HFFc6 (cell line): ENCODE measurements at places on chromosomes 16 and 17. TPM values are rescaled to one million over a fixed set of nuclear protein-coding genes. Genes with fewer than 3 reads are reported as not detected.
A peak's percentile ranks its signal among the peaks of the same experiment; 100 is the strongest.

DNA sequence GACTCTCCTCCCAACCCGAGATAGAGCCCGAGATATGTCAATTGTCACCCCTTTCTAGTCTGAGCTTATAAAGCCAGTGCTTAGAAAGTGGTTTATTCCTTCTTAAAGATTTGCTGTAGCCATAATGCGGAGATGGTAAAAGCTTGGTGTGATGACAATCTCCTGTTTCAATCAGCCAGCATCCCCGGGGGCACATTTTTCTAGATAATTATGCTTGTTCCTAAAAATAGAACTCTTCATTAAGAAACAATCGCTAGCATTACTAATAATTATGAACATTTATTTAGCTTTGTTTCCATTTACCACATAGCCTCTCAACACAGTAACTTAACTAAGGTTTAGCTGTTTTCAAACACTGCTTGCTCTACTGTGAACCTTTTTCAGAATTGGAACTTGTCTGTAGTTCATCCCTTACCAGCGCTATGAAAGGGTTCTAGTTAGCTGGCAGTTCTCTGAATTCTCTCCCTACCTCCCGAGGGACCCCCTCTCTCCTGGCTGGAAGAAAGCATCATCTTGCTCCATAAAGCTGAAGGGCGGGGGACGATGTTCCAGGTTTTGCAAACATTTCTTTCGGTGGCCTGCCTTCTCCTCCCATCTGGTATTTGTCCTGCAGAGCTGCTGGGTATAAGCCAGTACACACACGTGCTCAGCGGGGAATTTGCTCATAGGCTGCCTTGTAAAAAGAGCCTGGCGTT, 922 bp upstream of the MRPL58 start:
- peaks cover 17% of the 10 kb centered on the region for H3K36me3 ChIP-seq
- H3K4me3 ChIP-seq = peak overlapping the region; percentile 97
- no peaks in the 10 kb centered on the region; the same call in none of the 2 replicates for H3K27me3 ChIP-seq
- H3K27ac ChIP-seq = peak overlapping the region; percentile 97

DNA sequence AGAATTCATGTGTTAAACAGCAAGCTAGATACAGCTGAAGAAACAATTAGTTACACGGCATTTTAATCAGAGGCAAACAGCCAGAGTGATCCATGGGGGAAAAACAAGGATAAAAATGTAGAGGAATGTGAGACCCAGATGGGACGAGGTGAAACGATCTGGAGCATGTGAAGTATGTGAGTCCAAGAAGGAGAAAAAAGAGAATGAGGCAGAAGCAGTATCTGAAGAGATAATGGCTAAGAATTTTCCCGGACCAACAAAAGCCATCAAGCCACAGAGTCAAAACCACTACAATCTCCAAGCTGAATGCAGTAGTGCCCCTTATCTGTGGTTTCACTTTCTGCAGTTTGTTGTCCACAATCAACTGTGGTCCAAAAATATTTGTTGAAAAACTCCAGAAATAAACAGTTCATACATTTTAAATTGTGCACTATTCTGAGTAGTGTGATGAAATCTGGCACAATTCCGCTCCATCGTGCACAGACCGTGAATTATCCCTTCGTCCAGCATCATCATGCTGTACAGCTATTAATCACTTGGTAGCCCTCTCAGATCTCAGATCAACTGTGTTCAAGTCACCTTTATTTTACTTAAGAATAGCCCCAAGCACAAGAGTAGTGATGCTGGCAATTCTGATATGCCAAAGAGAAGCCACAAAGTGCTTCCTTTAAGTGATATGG, 18.8 kb downstream of the MYH10 start:
- DNase-seq = peak; percentile 32
- peak overlapping the region; percentile 86 for H3K4me3 ChIP-seq
- H3K4me1 ChIP-seq = peaks cover 63% of the 10 kb centered on the region
- no peaks in the 10 kb centered on the region for H3K27me3 ChIP-seq
- H3K27ac ChIP-seq = peak overlapping the region; percentile 88
- H3K36me3 ChIP-seq = peaks cover 4% of the 10 kb centered on the region; the same call in 1 of the 2 replicates

The QPRT gene
- total RNA-seq = 4.0 to 12.4 TPM (median 4.0 TPM) in 3 replicates

The TLCD2 gene
- 3.0 to 3.8 TPM (median 3.2 TPM) in 3 replicates for total RNA-seq

DNA sequence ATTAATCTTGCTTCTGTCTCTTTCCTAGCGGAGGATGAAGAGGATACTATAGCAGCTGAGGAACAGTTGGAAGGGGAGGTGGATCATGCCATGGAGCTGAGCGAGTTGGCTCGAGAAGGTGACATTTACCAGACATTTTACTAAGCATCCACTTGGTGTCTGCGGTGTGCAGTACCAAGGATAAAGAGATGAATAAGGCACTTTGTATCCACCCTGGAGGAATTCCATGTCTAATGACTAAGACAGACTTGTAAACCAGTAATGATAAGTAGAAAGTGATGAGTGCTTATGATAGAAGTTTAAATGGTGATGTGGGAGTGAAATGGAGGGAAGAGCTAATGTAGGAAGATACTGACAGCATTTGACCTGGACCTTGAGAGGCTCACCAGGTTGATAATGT, 12.0 kb downstream of the SRCAP start:
- H3K4me3 ChIP-seq = no peak overlapping the region
- H3K4me1 ChIP-seq = peaks cover 42% of the 10 kb centered on the region
- DNase-seq = peak; percentile 19
- peaks cover 2% of the 10 kb centered on the region for H3K27me3 ChIP-seq
- peaks cover 73% of the 10 kb centered on the region for H3K36me3 ChIP-seq
- H3K27ac ChIP-seq = peak overlapping the region; percentile 62

DNA sequence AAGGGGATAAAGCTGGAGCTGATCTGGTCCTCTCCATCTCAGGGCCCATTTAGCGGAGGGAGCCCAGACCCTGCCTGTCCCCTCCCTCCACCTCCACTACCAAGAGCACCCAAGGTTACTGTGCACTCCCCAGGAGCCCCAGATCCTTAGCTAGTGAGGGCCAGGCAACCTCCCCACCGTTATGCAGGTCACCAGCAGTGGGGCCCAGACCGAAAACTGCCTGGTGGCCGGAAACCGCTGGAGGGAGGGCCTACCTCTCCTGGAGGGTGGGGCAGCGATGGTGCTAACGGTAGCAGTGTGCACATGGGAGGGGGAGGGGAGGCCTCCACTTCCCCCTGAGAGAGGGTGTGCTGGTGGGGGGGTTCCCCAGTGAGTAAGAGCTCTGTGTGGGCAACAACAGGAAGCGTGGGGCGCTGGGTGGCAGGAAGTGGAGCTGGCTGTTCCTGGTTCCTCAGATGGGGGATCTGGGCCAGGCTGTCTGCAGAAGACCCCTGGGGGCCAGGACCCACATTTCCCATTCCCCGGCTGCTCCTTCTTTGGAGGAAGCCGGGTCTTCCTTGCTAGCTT, 4.4 kb downstream of the FMNL1 start:
- H3K27me3 ChIP-seq = peaks cover 8% of the 10 kb centered on the region; the same call in 1 of the 2 replicates
- peaks cover 51% of the 10 kb centered on the region for H3K4me1 ChIP-seq
- no peak overlapping the region for H3K27ac ChIP-seq
- H3K4me3 ChIP-seq = no peak overlapping the region
- DNase-seq = no peak

The SOST gene
- total RNA-seq = not detected in 3 replicates

- H3K27me3 ChIP-seq = no peaks in the 10 kb centered on the region; the same call in 1 of the 2 replicates
- DNase-seq = peak; percentile 82
- peak overlapping the region; percentile 86 for H3K27ac ChIP-seq
- H3K36me3 ChIP-seq = no peaks in the 10 kb centered on the region
- peak overlapping the region; percentile 76 for H3K4me3 ChIP-seq
- H3K4me1 ChIP-seq = peaks cover 47% of the 10 kb centered on the region
These were observed 74.1 kb upstream of the TBX2 start for GRCh38 chr17:61325382-61326073.
